ENCODE measurements at places on chromosomes 11 and 22.

GRCh38 chr11:13896981-13897353 lies 65.6 kb upstream of the SPON1 start:
- no peak for DNase-seq

DNA sequence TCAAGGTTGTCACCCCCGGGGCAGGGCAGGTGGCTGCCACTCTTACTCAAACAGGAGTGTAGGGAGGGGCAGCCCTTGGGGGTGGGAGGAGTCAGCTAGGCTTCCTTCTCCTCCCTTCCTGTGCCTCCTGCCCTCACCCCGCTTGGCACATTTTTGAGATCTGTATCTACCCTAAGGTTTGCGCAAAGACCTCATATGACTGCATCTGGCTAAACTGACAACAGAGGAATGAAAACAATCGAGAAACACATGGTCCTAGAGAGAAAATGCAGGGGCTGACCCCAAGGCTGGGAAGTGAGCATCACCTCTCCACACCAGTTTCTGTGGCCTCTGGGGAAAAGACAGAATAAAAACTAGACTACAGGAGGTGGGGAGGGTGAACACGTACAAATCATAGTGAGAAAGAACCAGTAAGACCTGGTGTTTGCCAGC lies 28.1 kb downstream of the IGSF9B start:
- peak; percentile 45 for DNase-seq

- peak; percentile 16 for DNase-seq
Observed at GRCh38 chr11:2298131-2298794, 3.5 kb downstream of the C11orf21 start.

DNA sequence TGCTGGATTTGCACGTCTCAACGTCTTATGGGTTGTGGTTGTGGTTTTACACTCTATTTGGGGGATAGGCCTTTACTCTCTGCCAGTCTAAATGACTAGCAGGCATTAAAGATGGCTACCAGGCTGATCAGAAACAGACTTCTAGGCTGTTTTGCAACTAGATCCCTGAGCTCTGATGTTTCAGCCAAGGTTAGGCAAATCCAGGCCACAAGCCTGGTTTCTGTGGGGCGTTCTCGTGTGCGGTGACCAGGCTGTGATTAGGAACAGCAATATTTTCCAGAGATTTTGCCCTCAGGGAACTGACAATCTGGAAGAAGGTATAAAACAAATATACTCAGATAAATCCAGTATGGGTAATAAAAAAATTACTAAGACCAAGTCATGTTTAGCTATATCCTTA lies 502.4 kb downstream of the INSC start:
- DNase-seq = no peak

DNA sequence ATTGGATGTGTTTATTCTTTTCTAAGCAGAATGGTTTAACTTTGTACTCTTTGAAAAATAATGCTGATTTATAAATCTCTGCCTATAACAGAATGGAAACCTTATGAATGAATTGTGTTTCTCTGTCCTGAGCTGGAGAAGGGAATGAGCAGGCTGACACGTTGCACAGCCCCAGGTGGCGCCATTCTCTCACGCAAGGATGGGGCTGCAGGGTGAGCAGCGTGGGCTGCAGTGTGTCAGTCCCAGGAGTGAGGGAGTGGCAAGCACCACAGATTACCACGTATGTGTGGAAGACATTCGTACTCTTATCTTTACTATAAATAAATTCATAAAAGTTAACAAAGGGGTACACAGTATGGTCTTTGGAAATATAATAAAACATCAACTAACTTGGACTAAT lies 33.4 kb downstream of the FDX1 start:
- peak; percentile 33 for DNase-seq

DNA sequence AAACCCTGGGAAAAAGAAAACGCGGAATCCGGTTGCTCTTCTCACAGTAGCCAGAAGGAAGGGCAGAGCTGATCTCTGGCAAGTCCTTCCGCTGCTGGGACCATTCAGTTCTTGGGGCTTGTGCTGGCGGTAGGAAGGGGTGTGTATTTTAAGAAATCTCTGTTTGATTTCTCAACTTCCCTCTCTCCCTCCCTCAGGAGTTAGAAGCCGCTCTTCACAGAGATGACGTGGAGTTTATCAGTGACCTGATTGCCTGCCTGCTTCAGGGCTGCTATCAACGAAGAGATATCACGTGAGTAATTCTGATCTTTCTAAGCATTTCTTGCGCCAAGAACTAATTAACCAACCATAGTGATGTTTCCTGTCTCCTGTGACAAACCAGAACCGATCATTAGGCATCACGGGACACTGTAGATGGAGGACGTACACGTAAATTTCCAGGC lies 85.9 kb upstream of the SLC25A18 start:
- DNase-seq = peak; percentile 26

- DNase-seq = no peak
Observed at GRCh38 chr11:122107566-122107965, 8.4 kb downstream of the BLID start.

GRCh38 chr22:35735542-35735941 lies 17.9 kb downstream of the APOL5 start:
- no peak for DNase-seq

DNA sequence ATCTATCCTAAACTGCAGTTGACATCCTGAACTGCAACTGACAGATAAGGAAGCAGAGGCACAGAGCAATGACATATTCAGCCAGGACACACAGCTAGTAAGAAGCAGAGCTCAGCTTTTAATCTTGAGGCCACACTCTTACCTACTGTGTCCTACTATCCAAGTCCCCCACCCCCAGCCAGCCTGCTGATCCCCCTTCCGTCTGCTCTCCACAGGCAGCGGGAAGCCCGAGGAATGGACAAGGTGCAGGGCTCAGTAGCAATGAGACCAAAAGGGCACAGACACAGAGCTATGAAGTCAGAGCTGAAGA lies 4.3 kb downstream of the POLR3H start:
- DNase-seq = no peak

DNA sequence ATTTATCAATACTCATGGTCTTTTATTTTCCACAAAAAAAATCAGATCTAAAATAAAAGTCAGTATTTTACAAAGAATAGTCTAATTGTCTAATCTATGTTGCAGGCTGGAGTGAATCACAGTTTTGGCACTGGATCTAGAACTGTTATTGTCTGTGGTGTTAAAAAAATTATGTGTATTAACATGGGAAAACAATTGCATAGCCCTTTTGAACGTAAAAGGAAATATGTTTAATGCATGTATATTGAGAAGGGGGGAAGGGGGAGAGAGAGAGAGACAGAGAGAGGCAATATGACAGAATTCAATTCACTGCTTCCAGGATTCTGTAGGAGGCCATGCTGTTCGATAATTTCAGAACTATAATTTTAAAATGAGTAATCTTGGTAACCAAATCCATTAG lies 324.9 kb upstream of the CCDC90B start:
- DNase-seq = no peak

GRCh38 chr11:78857688-78858087 lies 283.0 kb upstream of the NARS2 start:
- DNase-seq = no peak
